ENCODE measurements at places on chromosomes 3 and 15. TPM values are rescaled to one million over a fixed set of nuclear protein-coding genes. Genes with fewer than 3 reads are reported as not detected.

Gene PIK3R4
- total RNA-seq: 28.6 TPM

Gene VPS33B
- total RNA-seq: 16.3 TPM

Gene GUCA1C
- total RNA-seq: not detected

Gene INAFM2
- 25.4 TPM for total RNA-seq

Gene CD276
- total RNA-seq: 133 TPM

Gene MKRN3
- not detected for total RNA-seq

Gene ADPRH
- 3.6 TPM for total RNA-seq

Gene KCNH8
- 3.7 TPM for total RNA-seq

Gene SLC28A1
- not detected for total RNA-seq

Gene EXOG
- 15.0 TPM for total RNA-seq

Gene PLSCR1
- 54.8 TPM for total RNA-seq

Data from H9 (cell line).